ENCODE measurements at places on chromosomes 11 and 22. TPM values are rescaled to one million over a fixed set of nuclear protein-coding genes. Genes with fewer than 3 reads are reported as not detected.

Gene SLN
- total RNA-seq = not detected

Gene UBQLN3
- total RNA-seq = 0.24 TPM

Gene LRRC56
- total RNA-seq = 0.49 TPM

Gene OR52I2
- not detected for total RNA-seq

Gene CYP2D6
- not detected for total RNA-seq

Gene EXPH5
- total RNA-seq = not detected

Gene NRGN
- total RNA-seq = not detected

Gene CCDC81
- total RNA-seq = not detected

Gene CHRDL2
- not detected for total RNA-seq

Gene ZNF215
- 0.98 TPM for total RNA-seq

Gene OR5M8
- total RNA-seq = not detected

Gene TENM4
- 4.2 TPM for total RNA-seq

Gene OR51B5
- not detected for total RNA-seq

Gene CHRM1
- not detected for total RNA-seq

Gene HPX
- total RNA-seq = not detected

Gene OR5T3
- not detected for total RNA-seq

Gene RFPL1
- not detected for total RNA-seq

Gene MRGPRF
- total RNA-seq = 15.2 TPM

Gene PITPNB
- total RNA-seq = 32.3 TPM

Gene PLA2G3
- not detected for total RNA-seq

Gene SGSM1
- total RNA-seq = 0.06 TPM

Gene NAALAD2
- 1.9 TPM for total RNA-seq

Gene NRIP3
- 0.34 TPM for total RNA-seq

Gene TMEM121B
- total RNA-seq = 0.25 TPM

Gene OR4A15
- not detected for total RNA-seq

Gene SHISAL1
- total RNA-seq = 3.3 TPM

Gene PATE2
- 0.44 TPM for total RNA-seq

Gene TEX54
- total RNA-seq = not detected

Gene TSPAN32
- not detected for total RNA-seq

Gene PIM3
- total RNA-seq = 26.5 TPM

Gene MRGPRX2
- not detected for total RNA-seq

Gene BEST1
- 2.5 TPM for total RNA-seq

Gene KCNK4
- total RNA-seq = not detected

Gene APLNR
- 2.1 TPM for total RNA-seq

Gene CD3E
- not detected for total RNA-seq

Gene OR51B2
- total RNA-seq = not detected

Gene OR51I1
- not detected for total RNA-seq

Gene ADM2
- 9.4 TPM for total RNA-seq

Gene CEP126
- total RNA-seq = 4.1 TPM

Gene SVIP
- 0.75 TPM for total RNA-seq

Gene OR10G4
- total RNA-seq = not detected

Gene ACR
- total RNA-seq = 0.19 TPM

Gene SLC16A8
- total RNA-seq = 0.34 TPM

Gene LRRN4CL
- total RNA-seq = 8.5 TPM

Gene RHOD
- total RNA-seq = 24.7 TPM

Gene EFCAB6
- 2.8 TPM for total RNA-seq

Gene PTGDR2
- not detected for total RNA-seq

Gene PAK1
- 16.0 TPM for total RNA-seq

All from cardiac ventricle fibroblast (primary cell).